Frontal cortex (tissue), 4 donors: ENCODE measurements at places on chromosomes 3 and 15. TPM values are rescaled to one million over a fixed set of nuclear protein-coding genes. Genes with fewer than 3 reads are reported as not detected.

The BNC1 gene
- total RNA-seq, result 0.41 TPM

The TF gene
- 4.1 TPM for total RNA-seq

The AADACL2 gene
- total RNA-seq, result not detected

The CORO2B gene
- 19.2 TPM for total RNA-seq

The XIRP1 gene
- total RNA-seq, result not detected

The ITGA11 gene
- total RNA-seq, result 2.0 TPM

GRCh38 chr15:87959080-87959479 lies 297.5 kb downstream of the NTRK3 start:
- no peak for DNase-seq

- DNase-seq, result no peak
Measured at GRCh38 chr3:72811571-72811970, 36.7 kb downstream of the SHQ1 start.

DNA sequence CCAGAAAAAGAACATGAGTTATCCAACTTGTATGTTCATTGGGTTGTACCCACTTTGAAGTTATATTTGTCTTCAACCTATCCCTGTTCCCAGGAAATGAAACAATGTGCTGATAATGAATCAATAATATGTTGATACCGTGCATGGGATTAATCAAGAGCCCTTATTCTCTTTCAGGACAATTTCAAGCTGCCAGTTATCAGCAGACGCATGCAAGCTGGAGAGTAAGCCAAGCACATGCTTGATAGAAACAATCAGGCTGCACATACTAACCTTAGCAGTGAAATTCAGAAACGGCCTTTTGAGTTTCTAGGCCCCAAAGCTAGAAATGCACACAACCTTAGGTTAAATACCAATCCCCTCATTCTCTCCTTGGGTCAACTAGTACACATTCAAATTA lies 480.4 kb upstream of the AGTR1 start:
- no peak for DNase-seq

GRCh38 chr15:39054128-39054732 lies 489.6 kb upstream of the RASGRP1 start:
- no peak for DNase-seq

GRCh38 chr3:41018855-41019254 lies 180.4 kb upstream of the CTNNB1 start:
- DNase-seq, result no peak

DNA sequence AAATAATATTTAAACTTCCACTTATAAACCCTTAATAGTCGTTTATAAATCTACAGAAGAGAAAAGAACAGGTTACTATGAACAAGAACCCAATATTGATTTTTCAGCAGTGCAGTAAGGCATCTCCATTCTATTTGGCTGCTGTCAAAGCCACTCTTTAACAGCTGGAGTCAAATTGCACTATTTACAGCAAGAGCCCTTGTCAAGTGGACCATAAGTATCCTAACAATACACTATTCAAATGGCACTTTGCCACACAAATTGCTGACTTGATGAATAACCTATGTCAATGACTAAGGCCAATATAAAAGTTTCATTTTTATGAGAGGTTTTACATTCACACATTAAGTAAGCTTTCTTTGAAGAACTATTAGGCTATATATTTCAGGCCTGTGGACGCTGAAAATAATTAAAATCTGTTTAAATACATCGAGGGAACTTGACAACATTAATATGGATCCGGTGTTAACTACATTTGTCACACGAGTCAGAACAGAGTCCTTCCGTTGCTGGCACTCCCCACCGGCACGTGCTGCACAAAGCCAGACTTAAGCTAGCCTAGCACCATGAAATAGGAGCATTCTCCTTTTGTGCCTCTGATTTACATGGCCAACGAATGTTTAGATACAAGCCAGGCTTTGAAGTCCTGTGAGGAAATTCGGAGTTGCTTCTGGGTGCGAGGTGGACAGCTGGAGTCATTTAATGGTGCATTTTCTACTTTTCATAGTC lies 100.5 kb downstream of the WDR72 start:
- no peak for DNase-seq

DNA sequence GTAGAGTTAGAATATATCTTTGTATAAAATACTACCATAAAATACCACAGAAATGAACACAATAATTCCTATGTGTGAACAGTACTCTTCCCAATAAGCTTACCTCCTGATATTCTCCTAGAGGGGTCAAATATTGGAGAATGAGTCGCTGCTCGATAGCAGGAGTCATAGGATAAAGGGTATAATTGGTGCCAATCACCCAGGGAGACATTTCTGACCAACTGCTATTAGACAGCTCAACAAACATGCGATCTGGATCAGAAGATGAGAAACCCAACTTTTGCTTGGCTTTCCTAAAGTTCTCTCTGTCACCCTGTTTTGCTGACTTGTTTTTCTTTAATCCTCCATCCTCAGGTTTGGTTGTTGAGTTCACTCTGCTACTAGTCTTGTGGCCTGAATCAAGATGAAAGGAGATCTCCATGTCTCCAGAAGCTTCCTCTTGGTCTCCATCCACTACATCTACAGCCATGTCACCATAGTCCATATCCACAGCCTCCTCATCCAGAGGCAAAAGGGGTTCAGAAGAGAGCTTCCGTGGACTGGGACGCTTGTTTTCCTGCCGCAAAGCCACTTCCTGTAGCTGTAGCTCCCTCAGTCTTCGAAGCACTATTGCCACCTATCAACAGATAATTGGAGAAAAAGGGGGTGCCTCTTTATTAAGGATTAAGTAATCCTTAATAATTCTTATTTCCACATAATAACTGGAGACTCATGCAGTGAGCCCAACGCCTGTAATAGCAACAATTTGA lies 50.4 kb downstream of the RBM15B start:
- DNase-seq, result no peak

DNA sequence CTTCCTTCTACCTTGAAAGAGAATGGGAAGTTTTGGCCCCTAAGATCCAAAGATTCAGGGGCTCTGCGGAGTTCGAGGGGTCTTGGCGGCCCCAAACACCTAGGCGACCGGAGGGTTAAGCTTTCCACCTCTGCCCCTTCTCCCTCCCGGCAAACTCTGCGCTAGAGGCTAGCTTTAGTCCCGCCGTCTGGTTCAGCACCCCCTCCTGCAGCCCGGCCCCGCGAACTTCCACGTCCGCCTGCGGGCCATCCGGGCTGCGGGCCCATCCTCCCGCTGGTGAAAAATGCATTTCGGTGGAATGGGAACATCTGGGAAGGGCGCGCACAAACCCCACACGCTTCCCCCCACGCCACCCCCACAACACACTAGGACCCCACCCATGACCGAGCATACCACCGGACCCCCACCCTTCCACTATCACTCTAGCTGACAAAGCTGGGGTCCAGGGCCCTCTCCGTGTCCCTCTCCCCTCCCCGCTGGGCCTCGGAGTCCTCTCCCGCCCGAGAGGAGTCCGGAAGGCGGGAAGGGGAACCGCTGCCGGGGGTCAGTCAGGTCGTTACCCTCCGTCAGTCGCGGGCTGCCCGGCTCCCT lies 1.0 kb downstream of the SHOX2 start:
- DNase-seq, result peak; percentile 21

DNA sequence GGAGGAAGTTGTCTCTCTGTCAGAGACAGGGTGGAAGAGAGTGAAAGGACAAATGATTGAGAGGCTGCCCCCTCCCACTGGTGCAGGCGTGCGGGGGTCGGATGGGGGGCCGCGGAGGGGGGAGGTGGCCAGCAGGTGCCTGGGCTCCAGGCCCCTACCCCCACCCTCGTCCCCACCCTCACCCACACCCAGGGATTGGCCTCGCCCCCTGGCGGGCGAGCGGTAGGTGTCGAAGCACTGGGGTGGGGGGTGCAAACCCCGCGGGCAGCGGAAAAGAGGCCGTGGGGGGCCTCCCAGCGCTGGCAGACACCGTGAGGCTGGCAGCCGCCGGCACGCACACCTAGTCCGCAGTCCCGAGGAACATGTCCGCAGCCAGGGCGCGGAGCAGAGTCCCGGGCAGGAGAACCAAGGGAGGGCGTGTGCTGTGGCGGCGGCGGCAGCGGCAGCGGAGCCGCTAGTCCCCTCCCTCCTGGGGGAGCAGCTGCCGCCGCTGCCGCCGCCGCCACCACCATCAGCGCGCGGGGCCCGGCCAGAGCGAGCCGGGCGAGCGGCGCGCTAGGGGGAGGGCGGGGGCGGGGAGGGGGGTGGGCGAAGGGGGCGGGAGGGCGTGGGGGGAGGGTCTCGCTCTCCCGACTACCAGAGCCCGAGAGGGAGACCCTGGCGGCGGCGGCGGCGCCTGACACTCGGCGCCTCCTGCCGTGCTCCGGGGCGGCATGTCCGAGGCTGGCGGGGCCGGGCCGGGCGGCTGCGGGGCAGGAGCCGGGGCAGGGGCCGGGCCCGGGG lies at the start of gene KAT2B:
KAT2B (plus strand) TSS at position 682 of the 783 bp plus-strand sequence; CDS start at position 714, 32 bp downstream.
- DNase-seq, result peak; percentile 71

DNA sequence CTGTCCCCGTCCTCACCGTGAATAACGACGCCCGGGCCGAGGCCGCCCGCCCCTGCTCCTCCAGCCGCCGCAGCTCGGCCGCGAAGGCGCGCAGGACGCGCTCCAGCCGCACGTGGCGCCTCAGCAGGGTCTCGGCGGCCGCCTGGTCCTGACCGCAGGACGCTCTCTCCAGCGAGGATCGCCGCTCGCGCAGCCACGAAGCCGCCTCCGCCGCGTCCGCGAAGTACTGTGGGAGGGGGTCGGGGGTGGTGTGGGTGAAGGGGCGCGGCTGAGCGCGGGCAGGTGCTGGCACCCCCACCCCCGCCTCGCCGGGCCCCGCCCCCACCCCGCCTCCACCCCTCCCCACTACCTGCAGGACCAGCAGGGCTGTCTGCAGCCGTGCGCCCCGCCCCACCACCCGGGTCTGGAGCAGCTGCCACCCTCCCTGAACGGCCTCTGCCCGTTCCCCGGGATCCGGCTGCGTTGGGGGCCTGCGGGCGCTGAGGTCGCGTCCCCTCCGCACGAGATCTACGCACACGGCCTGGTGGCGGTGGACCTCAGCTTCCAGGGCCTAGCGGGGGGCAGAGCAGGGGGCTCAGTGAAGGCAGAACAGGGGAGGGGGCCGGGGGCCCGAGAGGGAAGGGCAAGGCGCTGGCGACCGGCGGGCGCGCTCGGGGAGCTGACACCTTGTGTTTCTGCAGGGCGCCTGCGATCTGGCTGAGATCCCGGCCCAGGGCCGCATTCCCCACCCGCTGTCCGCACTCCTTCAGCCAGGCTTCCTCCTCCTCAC lies 11.7 kb downstream of the SPTBN5 start:
- DNase-seq, result peak; percentile 55

GRCh38 chr3:183638101-183638852 lies 2.9 kb downstream of the KLHL24 start:
- no peak for DNase-seq

DNA sequence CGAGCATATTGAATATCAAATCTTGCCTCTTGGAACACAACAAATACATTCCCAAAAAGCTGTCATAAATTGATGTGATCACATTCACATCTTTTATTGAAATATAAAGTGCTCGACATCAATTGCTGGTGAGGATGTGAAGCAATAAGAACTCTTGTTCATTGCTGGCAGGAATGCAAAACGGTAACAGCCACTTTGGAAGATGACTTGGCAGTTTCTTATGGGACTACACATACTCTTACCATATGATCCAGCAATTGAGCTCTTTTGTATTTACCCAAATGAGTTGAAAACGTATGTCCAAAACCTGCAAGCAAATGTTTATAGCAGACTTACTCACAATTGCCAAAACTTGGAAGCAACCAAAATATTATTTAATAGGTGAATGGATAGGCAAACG lies 234.9 kb downstream of the CACNA2D3 start:
- no peak for DNase-seq

DNA sequence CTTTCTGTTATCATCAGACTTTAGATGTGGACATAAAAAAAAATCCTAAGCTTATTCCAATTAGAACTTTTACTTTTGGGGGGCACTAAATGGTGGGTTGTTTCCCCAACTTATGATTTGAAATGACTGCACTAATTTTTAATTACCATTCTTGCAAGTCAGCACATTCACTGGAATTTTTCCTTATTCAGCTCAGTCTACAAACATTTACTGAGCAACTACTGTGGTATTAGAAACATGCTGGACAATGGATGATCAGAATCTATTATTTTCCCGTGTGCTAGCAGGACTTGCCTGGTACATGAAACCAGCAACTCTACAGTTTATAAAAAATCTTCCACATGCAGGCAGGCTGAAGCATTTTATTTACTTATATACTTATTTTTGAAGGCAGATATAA lies 273.6 kb downstream of the FOXP1 start:
- no peak for DNase-seq

- no peak for DNase-seq
Measured at GRCh38 chr15:89114990-89115389, 26.7 kb downstream of the ABHD2 start.

DNA sequence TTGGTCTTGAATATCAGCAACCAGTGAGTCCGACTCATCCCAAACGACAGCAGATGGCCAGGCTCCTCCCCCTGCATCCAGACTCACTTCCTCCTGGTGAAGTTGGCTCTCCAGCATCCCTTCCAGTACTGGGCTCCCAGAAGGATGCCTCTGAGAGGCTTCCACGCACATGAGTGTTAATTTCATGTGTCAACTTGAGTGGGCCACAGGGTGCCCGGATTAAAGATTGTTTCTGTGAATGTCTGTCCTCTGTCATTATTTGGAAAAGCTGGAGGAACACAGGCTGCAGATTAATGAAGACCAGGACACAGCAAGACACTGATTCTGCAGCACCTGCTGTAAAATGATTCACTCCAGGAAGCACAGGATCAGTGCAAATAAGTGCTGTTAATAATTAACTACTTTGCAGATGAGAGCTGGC lies 99.8 kb downstream of the ATP10A start:
- no peak for DNase-seq

DNA sequence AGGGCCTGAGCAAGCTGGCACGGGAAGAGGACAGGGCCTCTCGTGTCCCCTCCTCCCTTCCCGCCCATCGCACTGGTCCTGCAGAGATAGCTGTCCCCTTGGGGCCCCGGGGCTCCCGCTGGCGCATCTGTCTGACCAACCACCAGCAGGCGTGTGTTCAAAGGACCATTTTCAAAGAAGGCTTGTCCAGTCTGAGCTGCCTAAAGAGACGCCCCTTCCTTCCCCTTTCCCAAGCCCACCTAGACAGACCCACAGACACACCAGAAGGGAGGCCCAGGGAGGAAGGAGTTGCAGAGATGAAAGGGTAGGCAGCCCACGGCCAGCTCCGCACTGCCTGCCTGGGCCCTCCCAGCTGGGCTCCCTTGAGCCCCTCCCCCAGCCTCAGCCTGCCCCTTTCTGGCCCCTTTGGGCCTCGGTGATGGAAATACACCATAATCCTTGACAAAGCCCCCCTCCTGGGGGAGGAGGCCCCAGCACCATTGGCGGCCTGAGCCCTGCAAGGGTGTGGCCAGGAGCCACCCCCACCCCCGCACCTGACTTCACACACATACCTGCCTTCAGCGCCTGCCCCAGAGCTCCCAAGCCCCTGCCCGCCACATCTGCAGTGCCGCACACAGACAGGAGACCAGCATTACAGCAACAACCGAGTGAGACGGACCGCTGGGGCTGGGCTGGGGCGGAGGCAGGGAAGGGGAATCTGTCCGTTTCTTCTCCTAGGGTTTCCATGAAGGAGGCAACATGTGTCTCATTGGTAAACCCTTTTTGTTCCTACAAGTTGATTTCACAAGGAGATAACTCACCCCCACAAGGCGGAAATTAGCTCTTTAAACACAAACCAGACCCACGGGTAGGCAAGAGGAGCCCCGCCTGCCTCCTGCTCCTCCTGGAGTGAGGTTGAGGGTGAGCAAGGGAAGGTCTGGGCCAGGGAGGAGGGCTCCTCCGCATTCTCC lies at the start of gene STRA6:
STRA6 (minus strand) TSS at position 336 of the 950 bp plus-strand sequence. CDS start 520 bp downstream, outside the sequence.
- no peak for DNase-seq
